ENCODE measurements at places on chromosomes 11 and 22.

DNA sequence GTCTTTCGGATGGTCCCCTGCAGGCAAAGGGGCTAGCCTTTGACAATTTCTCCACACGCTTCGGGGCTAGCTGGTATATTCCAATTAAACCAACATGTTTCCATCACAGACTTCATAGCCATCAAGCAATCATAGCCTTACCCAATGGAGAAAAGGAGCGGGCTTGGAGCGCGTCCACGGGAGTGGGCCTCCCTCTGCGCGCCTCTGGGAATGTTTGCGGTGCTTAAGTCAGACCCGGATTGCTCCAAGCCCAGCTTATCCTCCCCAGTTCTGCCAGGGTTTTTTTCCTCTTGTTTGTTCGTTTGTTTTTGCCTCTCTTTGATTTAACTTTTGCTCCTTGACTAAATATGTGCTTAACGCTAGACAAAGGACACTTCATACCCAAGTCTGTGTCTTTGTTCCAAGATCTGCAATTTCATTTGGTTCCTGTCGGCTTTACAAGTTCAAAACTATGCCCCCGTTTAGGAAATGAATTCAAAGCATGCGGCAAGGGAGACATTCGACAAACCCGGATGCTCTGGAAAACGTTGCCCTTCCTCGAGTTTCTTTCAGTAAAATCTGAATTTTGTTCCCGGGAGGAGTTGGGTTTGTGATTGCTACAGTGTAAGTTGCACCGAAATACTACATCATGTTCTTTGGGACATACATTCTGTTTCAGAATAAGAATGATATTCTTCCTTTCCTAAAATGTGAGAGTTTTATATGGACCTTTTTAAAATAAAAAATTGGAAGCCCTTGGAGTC is 1.0 kb upstream of the GLB1L2 start:
- DNase-seq = no peak

DNA sequence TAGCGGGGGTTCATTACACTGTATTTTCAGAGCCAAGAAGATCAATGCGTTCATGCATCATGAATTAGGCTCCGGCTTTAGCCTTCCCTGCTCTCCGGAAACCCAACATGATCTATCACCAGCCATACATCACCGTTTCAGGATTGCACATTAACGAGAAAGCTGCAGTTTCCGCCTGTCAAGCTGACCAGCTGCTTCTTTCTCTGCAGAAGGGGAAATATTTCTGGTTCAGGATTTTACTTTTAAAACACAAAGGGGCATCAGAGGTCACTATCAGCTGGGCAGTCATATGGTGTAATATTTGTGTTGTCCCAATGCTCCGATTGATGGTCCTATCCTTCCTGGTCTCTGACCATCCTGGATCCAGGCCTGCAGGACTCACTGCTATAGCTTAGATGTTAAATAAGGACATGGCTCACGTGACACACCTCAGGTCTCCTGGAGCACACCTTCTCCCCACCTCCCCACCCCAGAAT is 21.4 kb upstream of the CADM1 start:
- DNase-seq = no peak

- DNase-seq = no peak
These were observed 1.9 kb downstream of the RGL4 start for GRCh38 chr22:23692598-23693291.

DNA sequence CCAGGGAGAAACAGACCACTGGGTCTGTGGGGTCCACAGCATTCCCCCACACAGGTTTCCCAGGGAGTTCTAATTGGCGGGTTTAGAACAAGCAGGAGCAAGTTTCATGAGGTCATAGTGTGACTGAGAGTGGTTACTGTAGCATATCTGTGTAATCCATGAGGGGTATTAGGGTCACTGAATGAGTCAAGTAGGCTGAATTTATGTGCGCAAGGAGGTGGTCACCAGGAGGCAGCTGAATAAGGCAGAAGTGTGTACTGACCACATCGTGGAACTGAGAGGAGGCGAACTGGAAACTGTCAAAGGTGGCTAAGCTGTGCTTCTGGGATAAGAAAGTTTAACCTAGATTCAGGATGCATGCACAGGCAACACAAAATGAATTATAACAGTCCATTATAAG is 876.0 kb downstream of the METTL15 start:
- no peak for DNase-seq

- DNase-seq = no peak
These were observed 12.7 kb downstream of the OR51B4 start for GRCh38 chr11:5288906-5289550.

GRCh38 chr22:41369837-41370236 is 11.9 kb upstream of the TEF start:
- no peak for DNase-seq

DNA sequence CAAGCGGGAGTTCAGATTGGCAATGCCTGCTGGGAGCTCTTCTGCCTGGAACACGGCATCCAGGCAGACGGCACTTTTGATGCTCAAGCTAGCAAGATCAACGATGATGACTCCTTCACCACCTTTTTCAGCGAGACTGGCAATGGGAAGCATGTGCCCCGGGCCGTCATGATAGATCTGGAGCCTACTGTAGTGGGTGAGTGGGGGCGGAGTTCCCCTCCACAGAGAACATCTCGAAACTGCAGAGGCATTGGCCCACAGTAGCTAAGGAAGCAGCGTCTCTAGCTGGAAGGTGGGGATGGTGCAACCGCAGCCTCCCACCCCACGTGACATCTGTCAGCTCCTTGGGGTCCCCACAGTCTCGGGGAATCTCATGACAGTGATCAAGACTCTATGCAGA is 10.9 kb downstream of the TUBA8 start:
- DNase-seq = no peak

GRCh38 chr11:133922078-133922870 is 34.5 kb downstream of the IGSF9B start:
- DNase-seq = no peak

DNA sequence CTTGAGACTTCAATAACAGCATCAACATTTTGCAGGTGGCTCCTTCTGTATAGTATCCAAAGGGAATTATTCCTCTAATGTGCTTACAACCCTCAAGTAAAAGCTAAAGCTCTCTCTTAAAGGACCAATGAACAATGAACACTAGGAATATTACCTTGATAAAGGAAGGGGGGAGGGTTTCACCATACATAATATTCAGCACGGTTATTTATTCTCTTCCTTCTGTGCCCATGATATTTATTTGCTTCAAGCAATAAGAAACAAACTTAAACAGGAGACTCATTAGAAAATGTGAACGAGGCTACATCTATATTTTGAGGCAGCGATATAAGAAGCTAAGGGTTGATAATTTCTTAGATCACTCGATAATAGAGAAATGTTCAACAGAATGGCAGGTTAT is 21.2 kb downstream of the BLID start:
- no peak for DNase-seq

GRCh38 chr11:61671527-61671926 is 8.7 kb upstream of the DAGLA start:
- no peak for DNase-seq

- no peak for DNase-seq
These were observed at the start of gene KCNE3 for GRCh38 chr11:74466916-74467885. TSS of gene KCNE3 (minus strand) at chr11:74467549. CDS start at chr11:74457563, 9,986 bp downstream.

- no peak for DNase-seq
These were observed 280.6 kb downstream of the LARGE1 start for GRCh38 chr22:33639588-33640254.

GRCh38 chr11:59754859-59755700 is at the start of gene STX3:
TSS of gene STX3 (plus strand) at chr11:59755376. CDS start at chr11:59755606, 230 bp downstream.
- DNase-seq = peak; percentile 69

All from activated naive CD4-positive, alpha-beta T cell treated with anti-CD3 and anti-CD28 coated beads, Interleukin-2, amount 50 U/mL, for 72 hours (primary cell).